ENCODE measurements at places on chromosomes 3 and 15.

DNA sequence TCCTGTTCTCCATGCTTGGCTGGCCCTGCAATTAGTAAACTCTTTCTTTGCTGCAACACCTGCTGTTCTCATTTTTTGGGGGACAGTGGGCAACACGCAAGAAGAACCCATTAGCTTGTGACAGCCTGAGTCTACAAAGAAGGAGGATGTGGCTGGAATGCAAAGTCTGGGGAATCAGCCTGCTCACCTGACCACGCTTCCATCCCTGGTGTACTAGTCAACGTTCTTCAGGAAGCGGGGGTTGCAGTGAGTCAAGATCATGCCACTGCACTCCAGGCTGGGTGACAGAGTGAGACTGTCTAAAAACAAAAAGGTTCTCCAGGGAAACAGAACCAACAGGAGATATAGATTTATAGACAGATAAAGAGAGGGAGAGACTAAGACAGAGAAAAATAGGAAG is 27.7 kb upstream of the KBTBD12 start:
- no peak for DNase-seq

GRCh38 chr3:9078561-9079240 is 115.4 kb upstream of the RAD18 start:
- no peak for DNase-seq

DNA sequence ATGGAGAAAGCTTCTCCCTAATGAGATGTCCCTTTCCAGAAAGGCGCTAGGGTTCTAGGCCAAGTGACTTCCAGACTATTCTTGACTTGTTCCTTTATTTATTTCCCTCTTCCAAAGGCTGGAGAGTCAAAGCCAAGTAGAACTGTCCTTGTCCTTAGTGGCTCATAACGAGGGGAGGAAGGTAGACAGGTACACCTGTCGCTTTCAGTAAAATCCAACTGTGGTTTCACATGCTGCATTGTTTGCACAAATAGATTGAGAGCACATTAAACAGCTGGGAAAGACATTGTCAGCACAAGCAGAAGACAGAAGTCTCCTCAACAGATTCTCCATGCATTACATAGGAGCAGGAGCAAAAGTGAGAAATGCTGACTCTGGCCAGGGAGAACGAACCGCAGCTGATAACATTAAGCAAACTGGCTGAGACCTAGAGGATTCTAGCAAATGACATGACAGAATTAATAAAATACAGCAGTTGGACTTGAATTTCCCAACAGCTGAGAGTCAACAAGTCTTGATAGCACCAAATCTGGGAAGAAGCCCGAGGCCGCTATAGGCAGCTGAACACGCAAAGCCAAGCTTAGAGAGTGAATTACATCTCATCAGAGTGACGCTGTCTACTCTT is 227.7 kb downstream of the TLE3 start:
- no peak for DNase-seq

GRCh38 chr15:94761574-94761973 is 530.2 kb downstream of the MCTP2 start:
- no peak for DNase-seq

DNA sequence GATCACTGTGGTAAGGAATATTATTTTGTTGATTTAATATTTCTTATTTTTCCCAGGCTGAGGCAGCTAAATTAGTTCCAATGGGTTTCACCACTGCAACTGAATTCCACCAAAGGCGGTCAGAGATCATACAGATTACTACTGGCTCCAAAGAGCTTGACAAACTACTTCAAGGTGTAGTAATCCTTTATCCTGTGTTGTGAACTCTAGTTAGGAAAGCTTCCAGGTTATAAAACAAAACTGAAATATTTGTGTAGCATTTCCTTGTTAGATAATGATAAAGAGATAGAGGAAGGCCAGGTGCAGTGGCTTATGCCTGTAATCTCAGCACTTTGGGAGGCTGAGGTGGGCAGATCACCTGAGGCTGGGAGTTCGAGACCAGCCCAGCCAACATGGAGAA is 11.1 kb downstream of the RAD51 start:
- DNase-seq: no peak

DNA sequence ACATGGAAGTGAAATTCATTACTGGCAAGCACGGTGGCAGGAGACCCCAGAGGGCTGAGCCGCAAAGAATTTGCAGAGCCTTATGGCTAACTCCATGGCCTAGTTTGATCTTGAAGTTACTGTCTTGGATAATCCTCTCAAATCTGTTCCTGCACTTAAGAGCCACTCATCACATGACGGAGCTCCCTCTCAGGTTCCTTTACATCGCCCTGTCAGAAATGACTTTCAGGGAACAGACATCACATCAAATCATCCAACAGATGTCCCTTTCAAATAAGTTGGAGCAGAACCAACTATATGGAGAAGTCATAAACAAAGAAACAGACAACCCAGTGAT is 328.8 kb upstream of the THBS1 start:
- no peak for DNase-seq

DNA sequence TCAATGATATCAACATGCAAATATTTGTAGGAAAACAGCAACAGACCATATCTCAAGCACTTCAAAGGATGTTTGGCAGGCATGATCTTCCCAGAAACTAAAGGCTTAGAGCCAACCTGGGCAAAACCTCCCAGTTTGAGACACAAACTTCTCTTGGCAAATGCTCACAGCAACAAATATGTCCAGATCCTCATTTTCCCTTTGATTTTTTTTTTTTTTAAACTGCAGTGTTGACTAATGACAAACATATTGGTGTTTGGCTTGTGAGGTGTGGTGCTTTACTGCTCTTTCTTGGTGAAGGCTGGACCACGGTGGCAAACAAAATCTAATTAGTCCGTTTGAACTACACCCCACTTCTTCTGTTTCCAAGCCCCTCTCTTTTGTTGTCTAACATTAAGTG is 87.2 kb downstream of the EBLN2 start:
- DNase-seq: no peak

GRCh38 chr3:70980646-70981170 is 602.8 kb downstream of the FOXP1 start:
- peak; percentile 6 for DNase-seq

GRCh38 chr3:55746808-55747413 is 259.8 kb upstream of the WNT5A start:
- DNase-seq: no peak

DNA sequence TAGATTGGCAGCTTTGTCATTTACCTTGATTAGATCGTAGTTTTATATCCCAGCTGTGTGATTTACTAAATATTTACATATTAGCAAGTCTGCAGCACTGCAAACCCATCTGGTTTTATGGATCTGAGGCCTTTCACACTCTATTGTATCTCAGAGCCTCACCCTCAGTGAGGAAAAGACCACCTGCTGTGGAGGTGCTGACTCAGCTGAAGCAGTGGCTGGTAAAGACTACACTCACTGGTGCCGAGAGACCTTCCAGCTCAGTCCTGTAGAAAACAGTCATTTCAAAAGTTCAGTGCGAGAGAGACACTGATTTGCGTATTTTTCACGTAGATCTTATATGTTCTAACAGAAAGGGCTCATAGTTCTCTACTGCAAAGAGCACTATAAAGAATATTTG is 307.8 kb upstream of the TPM1 start:
- no peak for DNase-seq

- DNase-seq: no peak
These were observed 6.1 kb downstream of the CRTAP start for GRCh38 chr3:33119891-33120290.

- DNase-seq: no peak
These were observed 4.9 kb downstream of the TMED3 start for GRCh38 chr15:79315623-79316328.

All from T follicular helper cell (primary cell).